NCI-H1930 (cell line): ENCODE measurements at places on chromosomes 5 and 9.

GRCh38 chr5:55911784-55912653, 60.9 kb downstream of the IL31RA start:
- no peak for DNase-seq

- peak; percentile 35 for DNase-seq
These were observed at the start of gene ZBED3 for GRCh38 chr5:77086689-77087483. Gene ZBED3 (minus strand): TSS chr5:77087285. CDS start chr5:77077878, 9,407 bp downstream.

GRCh38 chr5:126098330-126099017, 324.7 kb upstream of the GRAMD2B start:
- DNase-seq = no peak

DNA sequence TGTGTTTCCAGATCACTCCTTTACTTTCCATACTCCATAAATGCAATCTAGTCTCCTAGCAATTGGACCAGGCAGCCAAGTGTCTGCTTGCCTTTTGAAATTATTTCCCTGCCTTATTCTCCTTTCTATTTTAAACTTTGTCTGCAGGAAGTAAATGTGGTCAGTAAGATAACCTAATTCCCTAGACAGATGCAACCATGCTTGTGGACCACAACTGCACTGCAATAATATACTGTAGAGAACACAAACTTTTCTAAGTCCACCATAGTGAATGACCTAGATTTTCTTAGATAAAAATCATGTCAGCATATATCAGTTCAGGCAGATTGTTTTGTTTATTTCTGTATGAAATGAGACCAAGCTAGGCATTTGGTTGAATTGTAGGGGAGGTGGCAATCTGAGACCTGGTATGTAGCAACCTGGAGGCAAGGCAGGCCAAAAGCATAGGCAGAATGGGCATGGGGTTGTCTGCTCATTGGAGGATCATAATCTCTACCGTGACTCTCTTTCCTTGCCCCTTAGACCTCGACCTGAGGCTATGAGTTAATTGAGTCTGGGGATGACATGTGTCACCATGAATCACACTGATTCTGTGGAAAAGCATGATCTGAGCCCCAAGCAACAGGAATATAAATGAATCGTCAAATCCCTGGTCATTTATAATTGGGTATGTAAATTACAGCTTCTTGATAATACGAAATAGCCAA, 20.7 kb downstream of the ACTL7B start:
- no peak for DNase-seq

DNA sequence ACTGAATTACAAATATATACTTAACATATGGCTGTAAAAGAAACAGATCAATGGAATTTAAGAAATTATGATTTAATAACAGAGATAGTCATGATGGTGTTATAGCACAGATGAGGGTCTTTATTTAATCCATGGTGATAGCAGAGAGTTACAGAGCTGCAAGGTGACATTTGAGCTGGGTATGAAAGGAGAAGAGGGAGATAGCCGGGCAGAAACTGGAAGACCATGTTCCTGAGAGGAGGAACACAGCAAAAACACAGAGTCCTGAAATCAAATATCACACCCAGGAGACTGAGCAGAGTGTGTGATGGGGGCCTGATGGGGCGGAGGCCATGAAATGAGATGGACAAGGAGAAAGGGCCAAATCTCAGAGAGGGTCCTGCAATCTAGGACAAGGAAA, 163.4 kb downstream of the PJA2 start:
- no peak for DNase-seq

DNA sequence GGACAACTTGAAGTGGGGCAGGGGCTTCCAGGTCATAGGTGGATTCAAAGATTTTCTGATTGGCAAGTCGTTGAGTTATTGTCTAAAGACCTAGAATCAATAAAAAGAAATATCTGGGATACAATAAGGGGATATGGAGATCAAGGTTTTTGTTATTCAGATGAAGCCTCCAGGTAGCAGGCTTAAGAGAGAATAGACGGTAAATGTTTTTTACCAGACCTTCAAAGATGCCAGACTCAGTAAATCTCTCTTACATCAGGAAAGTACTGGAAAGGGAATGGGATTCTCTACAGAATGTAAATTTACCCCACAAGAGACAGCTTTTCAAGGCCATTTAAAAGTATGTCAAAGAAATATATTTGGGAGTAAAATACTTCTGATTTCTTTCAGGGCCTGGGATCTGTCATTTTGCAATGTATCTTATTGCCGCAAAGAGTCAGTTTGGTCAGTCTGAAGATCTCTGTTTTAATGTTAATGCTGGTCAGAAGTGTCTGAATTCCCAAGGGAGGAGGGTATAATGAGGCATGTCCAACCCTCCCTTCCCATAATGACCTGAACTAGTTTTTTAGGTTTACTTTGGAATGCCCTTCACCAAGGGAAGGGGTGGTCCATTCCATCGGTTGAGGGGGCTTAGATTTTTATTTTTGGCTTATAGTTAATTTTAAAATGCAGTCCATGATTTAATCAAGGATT, 13.6 kb upstream of the LYSMD3 start:
- DNase-seq = no peak

DNA sequence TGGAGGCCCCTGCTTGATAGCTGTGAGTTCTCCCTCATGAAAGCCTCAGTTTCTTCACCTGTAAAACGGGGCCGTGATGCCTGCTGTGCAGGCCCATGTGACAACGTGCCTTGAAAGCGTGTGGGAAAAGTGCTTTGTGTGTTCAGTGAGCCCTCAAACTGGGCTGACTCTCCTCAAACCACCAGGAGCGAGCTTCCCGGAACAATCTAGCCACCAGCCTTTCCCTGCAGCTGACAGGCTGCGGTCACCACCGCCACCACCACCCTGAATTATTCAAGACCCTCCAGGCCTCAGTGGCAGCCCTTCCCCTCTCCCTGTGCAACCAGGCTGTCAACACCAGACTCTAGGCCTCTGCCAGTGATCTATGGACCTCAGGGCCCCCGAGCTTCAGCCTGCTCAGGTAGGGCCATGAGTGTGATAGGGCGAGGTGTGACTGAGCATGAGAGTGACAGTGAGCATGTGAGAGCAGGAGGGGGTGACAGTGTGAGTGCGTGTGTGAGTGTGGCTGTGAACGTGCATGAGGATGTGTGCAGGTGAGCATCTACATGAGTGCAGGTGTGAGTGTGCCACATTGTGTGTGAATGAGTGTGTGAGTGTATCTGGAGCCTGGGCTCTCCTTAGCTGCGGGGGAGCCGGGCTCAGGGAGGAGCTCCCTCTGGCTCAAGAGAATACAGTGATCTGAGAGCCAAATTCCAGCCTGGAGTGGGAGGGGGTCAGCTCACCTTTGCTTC, 53.3 kb upstream of the PSD2 start:
- DNase-seq = no peak

DNA sequence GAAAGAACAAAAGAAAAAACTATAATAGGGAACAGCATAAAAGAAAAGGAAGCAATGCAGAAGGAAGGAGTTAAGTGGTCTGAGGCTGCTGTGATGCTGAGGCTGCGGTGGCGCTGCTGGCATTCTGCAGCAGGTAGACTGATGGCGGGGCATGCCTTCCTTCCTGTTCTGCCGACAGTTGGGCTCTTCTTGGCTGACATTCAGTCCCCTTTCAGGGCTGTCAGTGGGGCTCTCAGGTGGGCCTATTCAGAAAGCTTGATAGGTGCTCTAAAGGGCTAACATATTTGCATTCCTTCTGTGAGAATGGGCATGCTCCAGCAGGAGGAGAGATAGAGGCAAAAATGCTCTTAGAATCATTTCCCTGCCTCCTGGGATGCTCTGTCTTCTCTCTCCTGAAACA, 5.1 kb upstream of the CLINT1 start:
- DNase-seq = no peak

- DNase-seq = no peak
These were observed 25.6 kb downstream of the TMEFF1 start for GRCh38 chr9:100498592-100498991.
